ENCODE measurements at places on chromosomes 16 and 17.

- DNase-seq, result no peak
These were observed 69.3 kb upstream of the MED13 start for GRCh38 chr17:62134397-62134796.

DNA sequence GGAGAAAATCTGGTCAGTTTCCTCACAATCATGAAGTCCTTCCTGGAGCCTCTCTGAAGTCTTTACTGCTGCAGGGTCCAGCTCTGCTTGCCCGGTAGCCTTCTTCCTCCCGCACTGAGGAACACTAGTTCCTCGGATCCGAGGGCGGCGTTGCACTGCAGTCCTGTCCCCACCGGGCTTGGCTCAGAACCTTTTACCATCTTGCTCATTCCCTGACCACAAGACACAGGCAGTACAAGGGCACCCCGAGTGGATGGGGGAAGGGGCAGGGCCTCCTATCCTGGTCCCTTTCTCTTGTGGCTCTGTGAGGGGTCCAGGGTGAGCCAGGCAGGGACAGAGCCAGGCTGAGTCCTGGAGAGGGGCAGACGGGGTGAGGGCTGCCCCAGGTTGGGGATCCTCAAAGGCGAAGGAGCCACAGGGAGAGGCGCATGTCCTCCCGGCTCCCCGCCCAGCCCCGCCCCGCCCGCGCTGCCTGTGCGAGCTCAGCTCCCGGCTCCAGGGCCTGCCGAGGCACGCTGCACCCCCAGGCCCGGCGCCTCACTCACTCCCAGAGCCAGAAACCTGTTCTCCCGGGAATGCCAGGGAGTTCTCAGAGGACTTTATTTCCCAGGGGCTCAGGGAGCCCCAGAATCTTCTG, 1.5 kb downstream of the FOXN1 start:
- DNase-seq, result no peak

DNA sequence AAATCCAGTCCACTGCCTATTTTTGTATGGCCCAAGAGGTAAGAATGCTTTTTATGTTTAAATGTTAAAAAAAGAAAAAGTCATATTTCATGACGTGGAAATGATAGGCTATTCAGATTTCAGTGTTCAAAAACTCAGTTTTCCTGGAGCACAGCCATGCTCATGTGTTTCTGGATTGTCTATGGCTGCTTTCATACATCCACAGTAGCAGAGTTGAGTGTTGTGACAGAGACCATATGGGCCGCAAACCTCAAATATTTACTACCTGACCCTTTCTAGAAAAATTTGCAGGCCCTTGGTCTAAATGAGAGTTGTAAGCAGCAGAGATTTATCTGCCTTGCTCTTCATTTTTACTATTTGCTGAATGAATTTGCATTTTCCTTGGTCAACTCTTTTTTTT, 264.1 kb downstream of the CBLN1 start:
- no peak for DNase-seq

GRCh38 chr16:30022887-30023286, at the start of gene C16orf92:
Gene C16orf92, plus strand, starts transcription at chr16:30023198. Its CDS starts 143 bp downstream, at chr16:30023341.
- no peak for DNase-seq

GRCh38 chr17:71071837-71072236, 902.5 kb downstream of the KCNJ2 start:
- no peak for DNase-seq

- no peak for DNase-seq
These were observed 1.1 kb upstream of the YBX2 start for GRCh38 chr17:7295230-7296180.

- no peak for DNase-seq
These were observed 540 bp upstream of the RPL38 start for GRCh38 chr17:74202938-74203337.

DNA sequence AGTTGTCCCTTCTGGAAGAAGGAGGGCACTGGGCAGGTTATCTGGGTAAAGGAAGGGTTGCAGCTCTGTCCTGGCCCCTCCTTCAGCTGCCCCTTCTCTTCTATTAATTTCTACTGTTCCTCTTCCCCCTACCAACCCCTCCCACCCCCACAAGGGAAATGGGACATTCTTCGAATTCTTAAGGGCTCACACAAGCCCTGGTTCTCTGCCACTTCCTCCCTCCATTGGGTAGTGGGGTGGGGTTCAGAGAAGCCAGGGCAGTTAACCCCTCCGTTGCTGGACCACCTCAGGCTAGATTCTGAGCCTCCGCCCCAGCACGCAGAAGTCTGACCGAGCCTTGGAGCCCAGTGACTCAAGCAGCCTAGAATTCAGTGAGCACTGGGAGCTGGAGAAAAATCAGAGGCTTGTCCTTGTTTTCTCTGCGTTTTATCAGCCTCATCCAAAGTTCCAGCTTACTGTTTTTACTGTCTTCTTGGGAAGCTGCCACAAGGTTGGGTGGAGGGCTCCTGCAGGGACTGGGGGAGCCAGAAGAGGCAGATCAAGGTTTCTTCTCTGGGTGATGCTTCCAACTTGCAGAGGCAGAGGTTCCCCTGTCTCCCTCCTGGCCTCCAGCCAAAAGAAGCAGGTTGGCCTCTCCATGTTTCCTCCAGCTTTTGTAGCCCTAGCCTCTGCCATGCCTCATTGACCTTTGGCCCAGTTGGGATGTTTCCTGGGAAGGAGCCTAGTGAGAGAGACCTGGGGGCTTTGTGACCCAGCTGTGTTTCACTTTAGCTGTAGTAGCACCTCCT, 10.2 kb downstream of the LASP1 start:
- DNase-seq, result no peak

- DNase-seq, result no peak
These were observed 80.9 kb downstream of the PRKCA start for GRCh38 chr17:66383333-66383732.

- DNase-seq, result no peak
These were observed 7.0 kb downstream of the PDF start for GRCh38 chr16:69323415-69323814.

GRCh38 chr16:67669499-67670101, 3.0 kb downstream of the C16orf86 start:
- no peak for DNase-seq

DNA sequence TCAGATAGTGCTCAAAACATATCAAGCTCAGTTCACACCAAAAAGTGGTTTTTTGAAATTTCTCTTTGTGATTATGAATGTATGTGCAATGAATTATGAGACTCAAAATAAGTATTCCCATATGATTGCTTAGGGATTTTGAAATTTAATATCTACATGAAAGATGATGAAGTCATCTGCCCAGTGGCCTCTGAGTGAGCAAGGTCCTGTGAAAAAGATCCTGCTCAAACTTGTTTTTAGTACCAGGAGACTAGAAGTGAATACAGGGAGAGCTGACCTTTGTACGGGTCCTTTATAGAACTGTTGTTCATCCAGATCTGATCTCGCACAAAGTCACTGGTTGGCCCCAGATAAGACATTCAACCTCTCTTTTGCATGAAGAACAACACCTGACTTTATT, 151.9 kb upstream of the MAF start:
- no peak for DNase-seq

- DNase-seq, result no peak
These were observed 9.8 kb upstream of the TBX2 start for GRCh38 chr17:61389670-61390478.
